ENCODE measurements at places on chromosomes 2 and 18.

DNA sequence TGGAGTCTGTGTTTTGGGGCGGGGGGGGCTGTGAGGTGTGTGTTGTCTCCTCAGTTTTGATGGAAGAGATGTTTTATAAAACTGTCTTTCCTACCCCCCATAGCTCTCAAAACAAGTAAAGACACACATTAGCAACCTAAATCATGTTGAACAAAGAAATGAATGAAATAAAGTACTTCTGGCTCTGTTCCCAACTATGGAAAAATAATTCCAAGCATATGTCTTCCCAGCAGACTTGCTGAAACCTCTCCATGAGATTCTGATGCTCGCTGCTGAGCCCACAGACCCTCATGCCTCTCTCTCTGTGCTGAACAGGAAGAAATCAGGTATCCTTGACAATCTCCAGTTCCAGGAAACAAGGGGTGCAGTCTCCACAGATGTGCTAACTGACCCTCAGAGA, 226.7 kb upstream of the KLHL29 start:
- no peak for DNase-seq

GRCh38 chr18:27964811-27965210, 212.1 kb downstream of the CDH2 start:
- DNase-seq = no peak

- DNase-seq = no peak
Observed at GRCh38 chr2:17878281-17879136, at the start of gene KCNS3. KCNS3 (plus strand) TSS chr2:17878667; CDS start chr2:17931009, 52,342 bp downstream.

- DNase-seq = no peak
Observed at GRCh38 chr2:236981701-236982485, 103.8 kb upstream of the COPS8 start.

GRCh38 chr2:111534910-111535352, 349.1 kb downstream of the ANAPC1 start:
- DNase-seq = no peak

DNA sequence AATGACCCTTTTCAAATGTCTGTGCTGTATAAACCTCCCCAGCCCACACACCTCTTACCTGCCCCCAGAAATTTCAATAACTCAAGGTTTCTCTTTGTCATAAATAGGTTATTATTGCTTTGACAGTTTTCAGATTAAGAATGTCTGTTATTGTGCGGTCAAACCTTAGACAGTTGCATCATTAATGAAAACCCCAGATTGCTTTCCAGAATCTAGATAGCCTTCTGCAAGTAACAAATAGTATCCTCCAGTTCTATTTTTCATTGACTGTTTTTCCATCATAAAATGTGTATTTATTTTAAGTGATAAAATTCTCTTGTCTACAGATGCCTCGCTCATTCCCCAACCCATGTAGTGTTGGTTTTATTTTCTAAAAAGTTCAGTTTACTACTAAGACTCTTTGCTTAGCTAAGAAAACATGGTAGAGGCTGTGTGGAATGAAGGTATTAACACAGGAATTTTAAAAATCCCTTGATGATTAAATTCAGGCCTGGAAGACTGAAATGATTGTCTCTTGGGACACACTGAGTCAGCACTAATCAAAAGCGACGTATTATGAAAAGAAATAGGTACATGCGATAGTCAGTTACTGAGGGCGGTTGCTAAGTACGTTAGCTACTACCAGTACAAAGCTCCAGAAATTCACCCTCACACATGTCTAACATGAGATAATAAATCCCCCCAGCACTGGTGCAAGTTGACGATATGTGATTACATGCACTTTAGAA, 38.4 kb upstream of the ITGAV start:
- DNase-seq = no peak

DNA sequence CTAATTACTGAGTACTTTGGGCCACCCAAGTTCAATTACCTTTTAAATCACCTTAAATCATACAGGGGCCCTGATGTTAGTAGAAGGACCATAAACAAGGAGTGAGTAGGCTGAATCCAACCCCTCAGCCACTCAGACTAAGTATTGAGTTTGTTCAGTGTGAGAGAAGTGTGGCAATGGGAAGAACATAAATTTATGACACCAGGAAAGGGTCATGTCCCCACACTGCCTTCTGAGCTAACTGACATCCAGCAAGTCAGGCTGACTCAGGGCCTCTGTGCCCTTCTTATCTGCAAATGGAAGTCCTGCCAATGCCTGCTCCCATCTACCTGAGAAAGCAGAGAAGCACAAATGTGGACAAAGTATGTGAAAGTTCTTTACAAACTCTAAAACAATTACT, 12.9 kb downstream of the PLEKHM3 start:
- DNase-seq = no peak

- no peak for DNase-seq
Observed at GRCh38 chr18:46424898-46425297, 232.1 kb downstream of the LOXHD1 start.

GRCh38 chr18:12701161-12701560, 1.4 kb downstream of the CEP76 start:
- DNase-seq = no peak

GRCh38 chr2:127365211-127365643, 22.5 kb downstream of the MAP3K2 start:
- no peak for DNase-seq
